IPS DF 6.9 (cell line): ENCODE measurements at places on chromosomes 6 and 20.

- H3K27ac ChIP-seq, result no peak overlapping the region
- H3K4me3 ChIP-seq, result no peak overlapping the region
- H3K27me3 ChIP-seq, result no peaks in the 10 kb centered on the region
- H3K36me3 ChIP-seq, result no peaks in the 10 kb centered on the region
Observed at GRCh38 chr6:77010931-77011542, 452.3 kb downstream of the HTR1B start.

DNA sequence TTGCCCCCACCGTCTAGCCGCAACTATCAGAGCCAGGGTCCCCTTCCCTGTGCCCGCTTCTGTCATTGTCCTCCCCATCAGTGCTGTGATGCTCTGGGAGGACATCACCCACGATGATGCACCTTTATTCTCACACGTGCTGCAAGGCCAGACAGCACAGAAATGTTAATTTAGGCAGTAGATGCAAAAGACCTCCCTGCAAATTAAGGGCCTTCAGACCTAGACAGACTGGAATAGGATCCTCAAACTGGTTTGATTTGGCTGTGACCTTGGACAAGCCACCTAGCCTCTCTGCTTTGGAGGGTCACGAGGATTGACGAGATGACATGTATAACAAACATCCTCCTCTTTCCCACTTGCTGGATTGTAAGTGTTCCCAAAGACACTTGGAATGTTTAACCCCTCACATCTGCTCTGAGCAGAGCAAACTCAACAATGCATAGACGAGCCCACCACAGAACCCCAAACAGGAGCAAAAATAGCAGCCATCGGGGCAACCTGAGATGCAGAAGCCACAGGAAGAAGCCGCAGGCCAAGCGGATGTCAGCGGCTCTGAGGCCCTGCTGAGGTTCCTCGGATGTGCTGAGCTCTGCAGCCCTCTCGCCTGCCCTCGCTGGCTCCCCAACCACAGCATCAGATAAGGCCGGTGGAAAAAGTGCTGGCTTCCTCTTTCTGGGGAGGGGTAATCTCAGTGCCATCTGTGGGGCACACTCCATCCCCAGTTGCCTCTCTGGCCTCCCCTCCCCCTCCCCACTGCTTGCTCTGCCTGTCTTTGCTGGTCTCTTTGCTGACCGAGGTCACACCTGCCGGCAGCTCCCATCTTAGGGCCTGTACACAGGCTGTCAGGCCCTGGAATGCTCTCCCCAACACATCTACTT is 35.3 kb downstream of the TOX2 start:
- no peak overlapping the region for H3K4me3 ChIP-seq
- no peaks in the 10 kb centered on the region for H3K36me3 ChIP-seq
- DNase-seq, result no peak
- no peaks in the 10 kb centered on the region for H3K27me3 ChIP-seq

- H3K27me3 ChIP-seq, result no peaks in the 10 kb centered on the region
- H3K4me3 ChIP-seq, result no peak overlapping the region
- no peaks in the 10 kb centered on the region for H3K36me3 ChIP-seq
Observed at GRCh38 chr6:28929887-28930620, 6.3 kb upstream of the TRIM27 start.

GRCh38 chr6:151891524-151891923 is 84.0 kb downstream of the ESR1 start:
- H3K4me3 ChIP-seq, result no peak overlapping the region
- no peaks in the 10 kb centered on the region for H3K27me3 ChIP-seq
- DNase-seq, result no peak
- no peaks in the 10 kb centered on the region for H3K4me1 ChIP-seq
- no peaks in the 10 kb centered on the region for H3K36me3 ChIP-seq

DNA sequence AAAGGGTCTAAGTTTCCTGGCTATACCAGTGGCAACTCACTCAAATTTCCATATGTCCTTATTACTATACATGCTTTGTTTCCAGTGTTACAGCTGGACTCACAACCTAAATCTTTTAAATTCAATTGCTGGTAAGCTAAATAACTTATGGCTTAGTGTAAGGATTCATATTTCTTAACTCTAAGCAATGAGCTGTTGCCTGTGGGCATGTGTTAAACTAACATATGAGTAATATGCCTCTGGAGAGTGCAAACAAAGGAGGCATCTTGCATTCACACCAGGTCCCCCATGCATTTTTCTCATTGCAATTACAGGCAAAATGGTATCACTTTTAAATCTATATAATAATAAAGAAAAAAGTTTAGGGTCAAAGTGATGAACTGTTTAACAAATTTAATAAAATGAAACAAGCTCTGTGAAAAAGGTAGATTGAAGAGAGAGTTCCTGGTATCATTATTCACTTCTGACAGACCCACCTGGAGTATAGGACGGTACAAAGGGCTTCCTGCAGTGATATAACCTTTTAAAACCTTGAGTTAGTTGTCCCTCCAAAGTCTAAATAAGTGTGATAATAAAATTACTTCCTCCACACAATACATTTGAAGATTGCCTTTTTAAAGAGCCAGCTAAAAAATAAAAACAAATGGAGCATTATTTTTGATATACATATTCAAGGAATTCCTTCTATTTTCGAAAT is 57.6 kb upstream of the HMGCLL1 start:
- no peaks in the 10 kb centered on the region for H3K36me3 ChIP-seq
- no peak overlapping the region for H3K4me3 ChIP-seq
- no peaks in the 10 kb centered on the region for H3K27me3 ChIP-seq
- no peaks in the 10 kb centered on the region for H3K4me1 ChIP-seq
- no peak overlapping the region for H3K27ac ChIP-seq

- no peaks in the 10 kb centered on the region for H3K27me3 ChIP-seq
- no peaks in the 10 kb centered on the region for H3K36me3 ChIP-seq
- no peak overlapping the region for H3K4me3 ChIP-seq
- H3K27ac ChIP-seq, result no peak overlapping the region
Observed at GRCh38 chr20:41567615-41568014, 50.6 kb downstream of the CHD6 start.

DNA sequence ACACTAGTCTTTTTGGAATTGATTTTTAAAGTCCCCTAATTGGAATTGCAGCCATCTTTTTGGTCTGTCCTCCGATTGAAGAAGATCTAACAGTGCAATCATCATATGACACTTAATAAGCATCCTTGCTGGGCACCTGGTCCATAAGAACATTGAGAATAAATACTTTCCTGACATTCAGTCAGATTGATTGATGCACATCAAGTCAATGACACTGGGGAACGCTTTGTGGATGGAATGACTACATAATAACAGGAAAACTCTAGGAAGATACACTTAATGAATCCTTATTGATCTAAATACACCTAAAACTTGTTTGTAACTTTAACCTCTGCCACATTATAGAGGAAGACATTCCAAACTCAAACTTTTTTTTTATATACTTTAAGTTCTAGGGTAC is 255.7 kb downstream of the PRKN start:
- no peaks in the 10 kb centered on the region for H3K4me1 ChIP-seq
- no peaks in the 10 kb centered on the region for H3K27me3 ChIP-seq
